ENCODE measurements at places on chromosomes 2 and 18. TPM values are rescaled to one million over a fixed set of nuclear protein-coding genes. Genes with fewer than 3 reads are reported as not detected.

The BCL11A gene
- total RNA-seq: not detected

The SPDYA gene
- total RNA-seq: 4.4 TPM

The FTCDNL1 gene
- 1.8 TPM for total RNA-seq

The EMILIN1 gene
- total RNA-seq: 95.1 TPM

The UGT1A4 gene
- not detected for total RNA-seq

The ABCB11 gene
- total RNA-seq: 0.63 TPM

The ALK gene
- total RNA-seq: 4.8 TPM

The SF3B1 gene
- total RNA-seq: 313 TPM

The RIT2 gene
- total RNA-seq: not detected

The ABCG5 gene
- not detected for total RNA-seq

The ITPRIPL1 gene
- 2.0 TPM for total RNA-seq

The PNO1 gene
- total RNA-seq: 14.7 TPM

The MAP3K19 gene
- not detected for total RNA-seq

The SNRNP200 gene
- 97.7 TPM for total RNA-seq

The CETN1 gene
- total RNA-seq: not detected

The PRSS56 gene
- not detected for total RNA-seq

The ZNF385B gene
- total RNA-seq: 2.8 TPM

The EFR3B gene
- total RNA-seq: 5.9 TPM

The PIKFYVE gene
- 36.9 TPM for total RNA-seq

The RBM44 gene
- under 0.01 TPM for total RNA-seq

The KLHL41 gene
- total RNA-seq: 0.90 TPM

The ERBB4 gene
- 3.3 TPM for total RNA-seq

The CNGA3 gene
- 0.30 TPM for total RNA-seq

The TMEM185B gene
- 36.6 TPM for total RNA-seq

The CYP27A1 gene
- 88.4 TPM for total RNA-seq

The VIT gene
- 126 TPM for total RNA-seq

The GPAT2 gene
- 4.2 TPM for total RNA-seq

The C2orf69 gene
- total RNA-seq: 9.2 TPM

The VWC2L gene
- total RNA-seq: not detected

The CRACDL gene
- total RNA-seq: 14.7 TPM

The PIEZO2 gene
- 26.4 TPM for total RNA-seq

The CENPA gene
- total RNA-seq: 3.3 TPM

The SIX3 gene
- not detected for total RNA-seq

The AMER3 gene
- total RNA-seq: not detected

The REG3A gene
- not detected for total RNA-seq

Measured in tibial nerve (tissue), 4 donors.